ENCODE measurements at places on chromosomes 2 and 18.

GRCh38 chr18:48460929-48461583, 51.9 kb upstream of the ZBTB7C start:
- DNase-seq = no peak

DNA sequence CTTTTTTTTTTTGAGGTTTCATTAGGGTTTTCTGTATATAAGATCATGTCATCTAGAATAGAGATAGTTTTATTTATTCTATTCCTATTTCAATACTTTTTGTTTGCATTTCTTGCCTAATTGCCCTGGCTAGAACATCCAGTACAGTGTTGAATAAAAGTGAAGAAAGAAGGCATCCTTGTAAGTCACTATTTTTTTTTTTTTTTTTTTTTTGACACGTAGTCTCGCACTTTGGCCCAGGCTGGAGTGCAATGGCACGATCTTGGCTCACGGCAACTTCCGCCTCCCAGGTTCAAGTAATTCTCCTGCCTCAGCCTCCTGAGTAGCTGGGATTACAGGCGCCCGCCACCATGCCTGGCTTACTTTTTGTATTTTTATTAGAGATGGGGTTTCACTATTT, 27.8 kb upstream of the RANBP2 start:
- DNase-seq = no peak

DNA sequence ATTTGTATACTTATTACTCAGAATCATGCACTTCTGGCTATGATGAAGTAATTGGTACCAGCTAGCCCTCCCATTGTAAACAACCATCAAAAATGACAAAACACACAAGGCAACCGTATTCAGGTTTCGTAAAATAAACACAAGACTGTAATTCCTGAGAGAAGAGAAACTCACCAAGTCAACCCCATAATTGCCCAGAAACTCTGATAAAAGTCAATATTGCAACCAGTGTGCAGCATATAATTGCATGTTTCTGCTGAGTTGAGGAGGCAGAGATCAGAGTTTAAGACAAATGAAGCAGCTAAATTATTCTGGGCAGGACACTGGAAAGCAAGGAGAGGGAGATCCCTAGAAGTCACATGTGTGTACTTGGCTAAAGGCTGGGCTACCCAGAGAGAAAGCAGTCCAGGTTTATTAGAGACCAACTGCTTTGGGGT, 90.3 kb downstream of the ROCK2 start:
- DNase-seq = no peak

GRCh38 chr2:216884347-216884746, 24.5 kb upstream of the TNP1 start:
- no peak for DNase-seq

GRCh38 chr18:49041435-49042245, 90.9 kb upstream of the SMAD7 start:
- DNase-seq = peak; percentile 38

DNA sequence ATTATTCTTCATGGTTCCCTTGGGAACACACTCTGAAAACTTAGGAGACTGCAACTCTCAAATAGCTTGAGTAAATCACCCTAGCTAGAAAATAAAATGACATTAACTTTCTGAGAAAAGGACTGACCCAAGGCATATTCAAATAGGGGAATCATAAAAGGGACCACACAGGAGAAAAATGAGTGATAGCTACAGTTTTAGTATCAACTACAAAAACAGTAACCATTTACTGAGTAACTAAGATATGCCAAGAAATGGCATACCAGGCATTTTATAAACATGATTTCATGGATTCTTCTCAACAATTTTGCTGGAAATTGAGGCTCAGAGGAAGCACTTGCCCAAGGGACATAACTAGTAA, 84.5 kb downstream of the AFF3 start:
- no peak for DNase-seq

GRCh38 chr2:9344434-9344833, 78.9 kb downstream of the ITGB1BP1 start:
- DNase-seq = no peak

- DNase-seq = peak; percentile 80
Observed at GRCh38 chr18:2654928-2655177, 673 bp upstream of the SMCHD1 start.

GRCh38 chr2:10422732-10423399, 25.3 kb downstream of the ODC1 start:
- DNase-seq = no peak

GRCh38 chr2:135762530-135762929, 20.9 kb downstream of the UBXN4 start:
- DNase-seq = no peak

DNA sequence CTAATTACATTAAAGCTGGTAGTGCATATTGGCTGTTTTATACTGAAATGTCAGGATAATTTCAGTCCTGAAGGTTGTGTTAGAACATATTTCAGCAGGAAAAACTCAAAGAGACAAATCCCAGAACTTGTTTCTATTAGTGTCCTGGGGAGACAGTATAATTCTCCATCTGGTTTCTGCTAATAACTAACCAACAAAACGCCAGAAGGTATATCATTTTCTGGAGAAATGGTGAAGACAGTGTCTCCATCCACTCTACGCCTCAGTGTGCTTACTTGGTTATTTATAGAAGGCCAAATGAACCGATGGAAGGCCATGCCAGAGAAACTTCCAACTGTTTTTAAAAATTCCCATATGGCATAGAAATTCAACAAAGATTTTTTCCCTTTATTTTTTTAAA, 41.6 kb downstream of the GCA start:
- DNase-seq = no peak

- no peak for DNase-seq
Observed at GRCh38 chr2:174614261-174614660, 16.7 kb upstream of the WIPF1 start.

GRCh38 chr2:147659051-147659450, 185.8 kb upstream of the ACVR2A start:
- DNase-seq = no peak

- DNase-seq = no peak
Observed at GRCh38 chr2:28895189-28895893, 874 bp downstream of the WDR43 start.

DNA sequence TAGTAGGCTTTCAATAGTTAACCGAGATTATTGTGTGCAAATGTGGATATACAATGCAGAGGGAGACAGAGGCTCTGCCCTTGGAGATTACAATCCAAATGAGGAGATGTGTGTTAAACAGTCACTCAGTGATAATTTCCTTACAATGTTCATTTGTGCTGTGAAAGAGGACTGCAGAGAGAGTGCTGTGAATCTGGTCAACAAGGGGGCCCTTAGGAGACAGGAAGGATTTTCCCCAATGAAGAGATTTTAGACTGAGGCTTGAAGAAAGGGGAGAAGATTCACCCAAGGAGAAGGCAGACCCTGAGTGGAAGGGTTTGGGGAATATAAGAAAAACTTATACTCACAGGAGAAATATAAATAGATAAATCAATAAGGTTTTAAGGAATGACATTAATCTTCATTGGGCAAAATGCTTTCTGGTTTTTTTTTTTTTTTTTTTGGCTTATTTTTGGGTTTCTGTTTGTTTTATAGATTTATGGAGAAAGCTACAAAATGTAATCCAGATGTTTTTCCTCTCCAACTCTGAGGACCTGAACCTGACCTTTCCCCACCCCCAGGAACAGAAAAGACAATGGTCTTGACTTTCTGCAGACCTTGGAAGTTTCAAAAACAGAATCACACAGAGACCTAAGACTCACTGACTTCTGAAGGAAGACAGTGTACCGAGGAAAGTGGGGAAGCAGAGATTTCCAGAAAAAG, 151.3 kb upstream of the SERPINE2 start:
- DNase-seq = no peak

- no peak for DNase-seq
Observed at GRCh38 chr2:204329016-204329415, 216.3 kb upstream of the PARD3B start.

DNA sequence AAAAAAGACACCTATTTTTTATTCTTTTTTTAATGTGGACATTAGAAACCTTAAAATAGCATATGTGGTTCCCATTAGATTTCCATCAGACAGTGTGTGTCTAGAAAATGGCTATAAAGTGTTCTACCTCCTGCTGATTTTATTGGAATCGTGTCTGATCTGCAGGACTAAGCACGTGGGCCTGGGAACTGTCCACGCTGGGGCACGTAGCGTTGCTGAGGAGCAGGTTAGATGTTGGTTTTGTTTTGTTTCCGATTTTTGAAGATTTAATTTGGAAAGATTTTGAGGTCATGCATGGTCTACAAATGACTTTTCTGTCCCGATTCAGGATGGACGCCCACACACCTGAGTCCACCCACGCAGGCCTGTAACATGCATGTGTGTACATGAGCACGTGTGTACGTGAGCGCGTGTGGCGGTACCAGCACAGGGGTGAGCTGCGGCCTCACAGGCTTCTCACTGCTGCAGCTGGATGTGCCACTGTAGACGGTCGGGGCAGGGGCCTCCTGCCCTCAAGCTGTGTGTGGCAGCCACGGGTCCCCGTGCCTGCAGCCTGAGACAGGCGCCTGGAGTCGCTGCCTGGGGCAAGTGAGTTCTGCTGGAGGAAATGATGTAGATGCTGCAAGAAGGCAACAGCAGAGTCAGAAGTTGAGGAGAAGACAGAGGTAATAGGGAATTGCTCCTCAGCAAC, 99.7 kb upstream of the CTDP1 start:
- no peak for DNase-seq

- DNase-seq = no peak
Observed at GRCh38 chr2:42060028-42060427, 12.2 kb downstream of the PKDCC start.

DNA sequence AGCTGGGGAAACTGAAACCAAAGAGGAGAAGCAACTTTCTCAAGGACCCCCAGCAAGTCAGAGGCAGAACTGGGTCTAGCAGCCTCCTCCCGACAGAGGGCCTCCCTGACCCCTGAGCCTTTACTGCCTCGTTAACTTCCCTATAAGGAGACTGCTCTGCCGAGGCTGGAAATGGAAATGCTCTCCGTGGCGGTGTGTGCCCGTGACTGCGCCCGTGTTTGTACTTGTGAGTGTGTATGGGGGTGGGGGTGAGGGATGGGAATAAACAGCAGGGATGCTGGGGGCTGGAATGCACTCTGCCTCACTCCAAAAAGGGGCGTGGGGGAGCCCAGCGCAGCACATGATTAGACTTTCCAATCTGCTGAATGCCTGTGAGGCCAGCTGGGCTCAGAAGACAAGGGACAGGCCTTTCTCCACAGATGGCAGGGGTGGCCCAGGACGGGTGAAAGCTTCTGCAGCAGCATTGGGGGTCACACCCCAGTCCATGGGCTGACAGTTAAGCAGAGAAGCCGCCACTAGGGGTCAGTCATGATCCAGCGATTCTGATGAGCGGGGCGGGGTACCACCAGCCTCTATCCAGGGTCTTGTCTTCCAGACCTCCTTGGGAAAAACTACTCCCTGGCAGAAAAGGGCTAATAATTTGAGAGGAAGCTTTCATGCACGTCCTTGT, 26.8 kb downstream of the MPHOSPH10 start:
- DNase-seq = peak; percentile 40
